ENCODE measurements at places on chromosomes 3 and 15.

GRCh38 chr3:52310861-52311575 is 5.1 kb upstream of the DNAH1 start:
- DNase-seq, result no peak

DNA sequence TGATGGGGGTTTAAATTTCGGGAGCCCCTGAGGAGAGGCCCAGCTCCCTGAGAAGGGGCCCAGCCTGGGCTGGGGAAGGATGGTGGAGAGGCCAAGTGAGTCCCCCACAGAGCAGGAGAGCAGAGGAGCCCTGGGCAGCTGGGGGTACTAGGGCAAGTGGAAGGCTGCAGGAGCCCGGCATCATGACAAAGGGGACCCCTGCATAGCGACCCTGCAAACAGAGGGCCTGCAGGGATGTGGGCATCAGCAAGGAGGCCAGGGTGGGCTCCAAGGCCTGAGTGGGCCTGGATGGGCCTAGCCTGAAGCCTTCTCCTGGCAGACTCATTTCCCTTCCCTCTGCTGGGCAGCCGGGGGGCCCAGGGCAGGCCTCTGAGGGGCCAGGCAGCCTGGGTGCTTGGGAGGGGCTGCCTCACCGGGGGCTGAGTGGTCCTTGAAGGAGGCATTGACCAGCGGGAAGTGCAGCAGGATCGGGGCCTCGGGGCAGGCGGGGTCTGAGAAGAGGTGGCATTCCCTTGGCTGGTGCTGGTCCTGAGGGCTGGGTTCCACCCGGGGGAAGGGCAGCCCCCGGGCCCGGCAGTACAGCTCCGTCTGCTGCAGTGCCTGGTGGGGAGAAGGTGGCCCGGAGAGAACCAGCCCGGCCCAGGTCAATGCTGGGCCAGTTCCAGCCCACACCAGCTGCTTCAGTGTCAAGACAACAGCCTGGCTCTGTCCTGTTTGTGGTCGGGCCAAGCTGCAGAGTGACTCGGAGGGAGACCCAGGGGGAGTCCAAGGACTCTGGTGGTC is 24.7 kb downstream of the PLA2G4D start:
- DNase-seq, result no peak

GRCh38 chr3:74605437-74605836 is 9.0 kb downstream of the CNTN3 start:
- no peak for DNase-seq

DNA sequence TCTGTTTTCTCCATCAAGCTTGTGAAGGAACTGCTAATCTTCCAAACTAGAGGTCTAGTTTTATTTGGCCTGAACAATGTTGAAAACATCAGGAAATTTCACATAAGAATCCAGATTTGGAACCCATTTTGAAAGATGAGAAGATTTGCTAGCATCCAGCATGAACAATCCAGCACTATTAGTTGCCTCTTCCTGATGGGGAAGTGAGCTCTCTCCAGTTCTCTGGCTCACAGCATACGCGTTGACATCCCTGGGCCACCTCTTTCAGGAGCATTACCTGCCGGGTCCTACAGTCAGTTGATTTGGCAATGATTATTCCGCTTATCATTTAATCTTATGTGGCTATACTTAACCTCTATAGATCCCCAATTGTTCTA is 10.9 kb downstream of the GPR87 start:
- no peak for DNase-seq

GRCh38 chr3:112346491-112347122 is 13.7 kb downstream of the CD200 start:
- DNase-seq, result no peak

GRCh38 chr3:23600167-23600871 is 205.4 kb upstream of the UBE2E1 start:
- no peak for DNase-seq

DNA sequence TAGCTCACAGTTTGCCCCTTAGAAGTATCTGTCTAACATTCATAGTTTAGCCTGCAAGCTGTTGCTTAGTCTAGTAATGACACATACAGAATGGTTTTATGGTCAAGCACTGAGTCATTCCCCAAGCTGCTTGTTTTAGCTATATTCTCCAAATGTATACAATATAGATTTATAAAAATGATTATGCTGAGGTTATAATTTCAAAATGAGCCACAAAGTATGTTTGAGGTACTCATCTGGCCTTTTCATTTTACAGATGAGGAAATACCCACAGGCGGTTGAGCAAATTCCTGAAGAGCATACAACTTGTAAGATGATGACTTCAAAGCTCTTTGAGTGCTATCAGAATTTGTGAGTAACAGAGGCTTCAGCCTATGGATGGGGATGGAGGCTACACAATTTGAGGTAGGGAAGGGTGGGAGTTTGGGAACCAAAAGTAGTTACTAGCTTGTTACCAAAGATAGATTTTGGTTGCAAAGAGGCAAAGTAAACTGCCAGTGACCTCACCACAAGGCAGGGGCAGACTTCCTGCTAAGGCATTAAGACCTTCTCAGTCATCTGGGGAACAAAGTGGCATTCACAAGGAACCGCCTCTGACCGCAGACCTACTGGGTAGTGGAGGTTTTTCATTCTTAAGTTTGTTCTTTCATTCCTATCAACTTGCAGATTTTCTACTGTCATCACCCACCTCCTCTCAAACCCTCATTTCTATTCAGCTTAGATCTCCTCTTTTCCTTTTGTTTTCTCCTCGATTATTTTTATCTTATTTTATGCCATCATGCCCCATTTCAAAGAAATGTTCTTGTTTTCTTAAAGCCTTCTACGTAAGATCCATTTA is 257.2 kb upstream of the NECTIN3 start:
- no peak for DNase-seq

Data from C1 segment of cervical spinal cord (tissue), 14 donors.